ENCODE measurements at places on chromosomes 11 and 22.

DNA sequence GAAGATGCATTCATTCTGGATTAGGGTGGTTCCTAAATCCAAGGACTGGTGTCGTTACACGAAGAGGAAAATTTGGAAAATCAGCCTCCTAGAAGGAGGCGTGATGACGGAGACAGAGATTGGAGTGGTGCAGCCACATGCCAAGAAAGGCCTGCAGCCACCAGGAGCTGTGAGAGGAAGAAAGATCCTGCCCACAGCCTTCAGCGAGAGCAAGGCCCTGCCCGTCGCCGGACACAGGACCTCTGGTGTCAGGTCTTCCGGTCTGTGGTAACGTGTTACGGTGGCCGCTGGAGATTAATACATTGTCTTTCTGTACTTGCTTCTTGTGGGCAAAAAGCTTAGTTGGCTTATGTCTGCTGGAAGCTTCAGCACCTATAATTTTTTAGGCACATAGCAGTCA lies 1045.8 kb downstream of the BRD1 start:
- DNase-seq = no peak

GRCh38 chr11:7524462-7525235 lies 10.8 kb downstream of the PPFIBP2 start:
- no peak for DNase-seq

- DNase-seq = no peak
Measured at GRCh38 chr11:5923427-5923776, 18.6 kb upstream of the OR56A3 start.

- DNase-seq = no peak
Measured at GRCh38 chr11:83508804-83509203, 222.6 kb upstream of the CCDC90B start.

DNA sequence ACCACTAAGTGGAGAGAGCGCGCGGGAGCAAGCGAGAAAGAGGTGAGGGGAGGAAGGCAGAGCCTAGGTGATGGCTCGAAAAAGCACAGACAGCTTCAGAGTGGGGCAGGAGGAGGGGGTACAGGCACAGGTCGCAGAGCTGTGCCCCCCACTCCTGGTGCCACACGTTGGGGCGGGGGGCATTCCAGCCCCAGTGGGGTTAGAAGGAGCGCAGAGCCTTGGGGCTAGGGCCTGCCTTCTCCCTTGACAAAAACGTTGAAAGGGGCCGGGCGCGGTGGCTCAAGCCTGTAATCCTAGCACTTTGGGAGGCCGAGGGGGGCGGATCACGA lies 41.6 kb upstream of the ISX start:
- no peak for DNase-seq

GRCh38 chr11:105155679-105156078 lies 16.1 kb upstream of the CARD18 start:
- no peak for DNase-seq

DNA sequence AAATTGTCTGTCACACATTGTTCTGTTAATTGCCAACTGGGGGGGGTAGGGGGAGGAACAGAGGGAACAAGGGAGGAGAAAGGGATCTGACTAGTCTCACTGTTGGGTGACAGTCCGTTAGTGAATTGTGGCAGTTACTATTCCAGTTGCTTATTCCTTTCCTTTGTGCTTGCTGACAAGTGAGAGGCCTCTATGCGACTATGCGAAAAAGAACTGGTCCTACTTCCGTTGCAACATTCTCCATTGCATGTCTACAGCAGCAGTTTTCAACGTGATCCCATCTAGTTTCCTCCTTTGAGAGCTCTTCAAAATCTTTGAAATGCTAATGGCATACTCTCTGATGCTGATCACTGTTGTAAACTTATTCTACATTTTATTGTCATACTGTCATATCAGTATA lies 672.2 kb downstream of the LRRC4C start:
- DNase-seq = no peak

- DNase-seq = no peak
Measured at GRCh38 chr22:44719586-44720368, 17.8 kb downstream of the PRR5 start.

- no peak for DNase-seq
Measured at GRCh38 chr22:19062139-19062942, 59.9 kb downstream of the DGCR2 start.

DNA sequence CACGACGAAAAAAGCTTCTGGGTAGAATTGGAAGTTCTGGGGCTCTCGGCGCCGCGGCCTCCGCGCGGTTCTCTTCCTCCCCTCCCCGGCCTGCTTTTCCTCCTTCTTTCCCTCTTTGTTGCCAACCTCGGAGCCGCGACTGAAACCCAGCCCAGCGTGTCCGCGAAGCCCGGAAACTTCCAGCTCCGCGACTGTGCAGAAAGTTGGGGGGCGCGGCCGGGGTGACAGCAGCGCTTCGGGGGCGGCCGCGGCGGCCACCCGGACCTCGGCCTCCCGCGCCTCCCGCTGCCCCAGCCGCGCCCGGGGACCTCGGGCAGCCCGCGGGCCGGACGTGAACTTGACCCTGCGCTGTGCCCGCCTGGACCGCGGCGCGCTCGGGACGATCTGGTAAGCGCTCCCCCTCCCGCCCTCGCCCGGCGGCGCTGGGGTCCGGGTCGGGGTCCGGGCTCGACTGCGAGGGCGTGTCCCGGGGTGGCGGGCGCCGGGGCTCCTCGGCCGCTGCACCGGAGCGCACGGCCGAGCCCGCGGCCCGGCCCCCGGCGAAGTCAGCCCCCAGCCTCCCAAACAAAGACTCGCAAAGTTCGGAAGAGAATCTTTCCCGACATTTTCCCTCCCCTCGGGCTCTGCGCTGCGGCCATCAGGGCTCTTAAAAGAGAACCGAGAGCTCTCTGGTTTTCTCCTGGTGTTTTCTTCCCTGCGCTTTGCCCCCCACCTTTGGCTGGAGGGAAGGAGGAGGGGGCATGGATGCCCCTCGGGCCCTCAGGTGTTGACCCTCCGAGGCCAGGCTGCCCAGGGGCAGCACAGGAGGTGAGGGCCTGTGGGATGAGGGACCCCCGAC lies 67.9 kb upstream of the WNT7B start:
- DNase-seq = no peak
